Substantia nigra (tissue), 51 donors: ENCODE measurements at places on chromosomes 12 and 14.

DNA sequence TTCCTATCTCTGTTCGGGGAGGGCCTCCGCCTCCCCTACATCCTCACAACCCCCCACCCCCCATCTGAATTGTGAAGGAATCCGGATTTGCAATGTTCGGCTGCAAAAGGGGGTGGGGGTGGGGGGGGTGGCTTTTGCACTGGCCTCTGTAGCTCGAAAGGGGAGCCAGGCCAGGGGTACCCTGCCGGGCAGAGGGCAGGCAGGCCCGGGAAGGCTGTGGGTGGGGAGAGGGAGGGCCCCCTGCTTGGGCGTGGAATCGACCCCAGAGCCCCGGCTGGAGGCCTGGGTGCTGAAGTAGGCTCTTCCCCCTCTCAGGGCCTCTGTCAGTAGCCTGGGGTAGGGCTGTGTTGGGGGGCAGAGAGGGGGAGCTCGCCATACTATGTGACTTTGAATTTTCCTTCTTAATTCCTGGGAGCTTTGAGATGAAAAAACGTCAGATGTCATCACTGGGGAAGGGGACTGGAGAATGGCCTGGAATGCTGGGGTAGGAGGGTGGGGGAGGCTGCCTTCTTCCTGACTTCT is 1.1 kb downstream of the LRP1 start:
- no peak for DNase-seq

GRCh38 chr14:21494902-21495762 is 16.0 kb downstream of the METTL3 start:
- DNase-seq, result no peak

DNA sequence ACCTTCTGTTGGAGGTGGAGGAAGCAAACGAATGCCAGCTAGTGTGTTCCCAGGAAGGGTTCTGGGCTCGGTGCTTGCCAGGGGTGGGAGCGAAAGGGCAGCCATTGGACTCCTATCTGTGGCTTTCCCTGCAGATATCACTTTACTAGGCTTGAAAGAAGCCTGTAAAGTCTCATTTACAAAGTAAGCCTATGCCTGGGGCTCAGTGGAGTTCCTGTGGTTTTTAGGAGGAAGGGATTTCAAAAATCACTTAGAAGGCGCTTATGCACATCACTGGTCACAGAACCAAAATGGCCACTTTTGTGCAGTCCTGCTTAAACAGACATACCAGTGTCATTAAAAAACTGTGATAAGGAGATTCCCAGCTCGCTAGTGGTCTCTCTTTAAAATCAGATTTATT is 22.7 kb downstream of the CLMN start:
- DNase-seq, result no peak

DNA sequence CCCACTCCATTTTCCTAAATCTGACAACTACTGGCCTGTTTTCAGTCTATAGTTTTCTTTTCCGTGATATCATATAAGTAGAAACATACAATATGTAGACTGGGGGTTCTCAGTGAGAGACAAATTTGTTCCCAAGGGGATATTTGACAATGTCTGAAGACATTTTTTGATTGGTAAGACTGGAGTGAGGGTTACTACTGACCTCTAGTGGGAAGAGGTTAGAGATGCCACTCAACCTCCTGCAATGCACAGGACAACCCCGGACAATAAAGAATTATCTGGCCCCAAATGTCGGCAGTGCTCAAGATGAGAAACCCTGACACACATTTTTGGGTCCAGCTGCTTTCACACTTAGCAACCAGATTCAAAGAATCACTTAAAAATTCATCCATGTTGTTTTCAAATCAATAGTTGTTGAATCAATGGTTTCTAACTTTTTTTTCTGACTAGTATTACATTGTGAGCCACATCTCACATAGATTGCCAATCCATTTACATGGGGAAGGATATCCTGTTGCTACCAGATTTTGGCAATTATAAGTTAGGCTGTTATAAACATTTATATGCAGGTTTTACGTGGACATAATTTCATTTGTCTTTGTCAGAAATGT is 307.1 kb downstream of the RPL10L start:
- no peak for DNase-seq

DNA sequence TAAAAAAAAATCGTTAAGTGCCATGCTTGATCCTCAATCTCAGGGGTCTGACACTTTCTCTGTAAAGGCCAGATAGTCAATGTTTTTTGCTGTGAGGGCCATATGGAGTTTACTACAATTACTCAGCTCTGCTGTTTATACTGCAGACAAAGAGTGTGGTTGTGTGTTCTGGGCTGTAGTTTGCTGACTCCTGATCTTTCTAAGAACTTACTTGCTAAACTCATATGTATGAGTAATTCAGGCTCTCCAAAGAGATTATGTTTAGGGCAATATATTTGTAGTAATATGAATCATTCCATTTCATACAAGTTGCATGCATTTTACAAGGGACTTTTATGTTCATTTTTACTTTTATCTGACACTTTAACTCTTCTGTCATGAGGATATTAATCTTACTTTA is 188.2 kb downstream of the TMTC2 start:
- DNase-seq, result no peak

DNA sequence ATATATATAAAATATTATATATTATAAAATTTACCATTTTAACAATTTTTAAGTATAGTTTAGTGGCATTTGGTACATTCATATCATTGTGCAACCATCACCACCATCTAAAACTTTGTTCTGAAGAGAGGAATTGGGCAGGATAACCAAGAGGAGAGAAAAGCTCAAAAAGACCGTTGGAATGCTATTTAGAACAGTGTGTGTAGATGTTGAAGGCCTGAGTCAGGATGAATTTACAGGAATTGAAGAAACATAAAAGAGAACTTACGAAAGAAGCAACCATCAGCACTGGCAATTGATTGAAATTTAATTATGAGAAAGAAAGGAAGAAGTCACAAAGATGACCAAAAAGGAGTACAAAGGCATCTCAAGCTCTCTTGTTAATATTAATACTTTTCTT is 196.9 kb upstream of the PWP1 start:
- no peak for DNase-seq

DNA sequence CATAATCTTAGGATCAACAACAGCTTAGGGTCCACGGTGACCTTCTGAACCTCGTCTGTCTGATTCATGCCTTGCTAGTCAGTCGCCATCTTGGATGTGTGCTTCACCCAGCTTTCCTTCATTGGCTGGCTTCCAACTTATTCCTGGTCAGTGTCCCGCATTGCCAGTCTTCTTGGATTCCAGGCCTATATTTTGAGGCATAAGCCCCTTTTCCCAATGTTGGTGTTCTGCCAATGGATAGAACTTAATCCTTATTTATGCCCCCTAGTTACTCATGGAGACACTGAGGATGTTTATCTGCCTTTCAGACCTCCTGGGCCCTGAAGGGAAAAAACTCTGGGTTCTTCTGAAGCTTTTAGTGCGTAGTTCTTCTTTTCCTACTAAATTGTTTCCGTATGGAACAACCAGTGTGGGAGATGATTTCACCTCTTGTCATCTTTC is 5.8 kb downstream of the JDP2 start:
- DNase-seq, result no peak

GRCh38 chr12:27198036-27198435 is 46.0 kb upstream of the STK38L start:
- no peak for DNase-seq

DNA sequence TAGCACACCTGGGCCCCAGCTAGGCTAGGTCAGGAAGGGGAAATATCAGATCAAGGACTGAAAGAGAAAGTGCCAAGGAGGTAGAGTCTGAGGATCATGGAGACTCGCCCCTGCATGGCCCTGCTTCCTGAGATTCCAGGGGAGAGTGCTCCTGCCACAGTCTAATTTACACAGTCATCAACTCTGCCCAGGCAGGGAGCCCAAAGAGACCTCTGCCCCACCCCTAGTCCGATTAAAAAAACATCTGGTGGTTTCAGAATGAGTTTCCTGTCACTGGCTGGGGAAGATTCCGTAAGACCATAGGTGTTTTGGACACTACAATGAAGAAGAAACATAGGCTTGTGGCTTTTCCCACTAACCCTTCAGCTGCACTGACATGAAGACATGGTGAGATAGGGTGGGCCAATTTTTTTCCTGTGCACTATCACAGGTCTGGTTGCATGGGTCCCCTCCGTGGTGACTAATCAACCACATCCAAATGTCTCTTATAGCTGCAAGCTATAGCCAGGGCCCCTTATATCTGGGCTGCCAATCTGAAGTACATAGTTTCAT is 31.5 kb upstream of the GZMB start:
- no peak for DNase-seq

DNA sequence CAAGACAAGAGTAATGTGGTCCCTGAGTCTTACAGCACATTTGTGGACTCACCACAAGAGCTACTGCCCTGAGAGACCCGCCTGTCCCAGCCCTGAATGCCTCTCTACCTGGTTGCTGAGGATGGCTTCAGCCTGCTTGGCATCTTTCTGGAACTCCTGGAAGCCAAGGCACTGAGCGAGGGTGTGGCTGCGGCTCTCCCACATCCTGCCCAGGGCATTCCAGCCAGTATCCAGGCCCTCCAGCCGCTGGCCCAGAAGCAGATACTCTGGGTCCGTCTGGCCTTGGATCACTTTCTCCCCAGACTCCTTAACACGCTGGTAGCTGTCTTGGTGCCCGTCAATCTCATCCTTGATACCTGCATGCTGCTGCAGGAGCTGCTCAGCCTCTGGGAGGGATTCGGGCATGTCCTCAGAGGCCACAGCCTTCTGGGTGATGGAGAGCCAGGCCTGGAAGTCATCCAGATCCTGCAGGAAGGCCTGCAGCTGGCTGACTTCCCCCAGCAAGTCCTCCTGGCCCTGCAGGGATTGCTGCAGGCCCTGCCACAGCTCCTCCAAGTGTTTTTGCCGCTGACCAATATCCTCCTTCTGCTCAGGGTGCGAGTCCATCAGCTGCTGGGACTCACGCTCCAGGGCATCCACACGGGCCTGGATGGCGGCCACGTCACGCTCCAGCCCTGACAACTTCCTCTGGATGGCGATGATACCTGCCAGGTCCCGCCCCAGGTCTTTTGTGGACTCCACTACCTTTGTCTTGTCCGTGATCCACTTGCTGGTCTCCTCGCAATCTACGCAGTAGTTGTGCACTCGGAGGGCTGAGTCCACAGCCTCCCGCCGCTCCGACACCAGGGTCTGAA is 82.3 kb downstream of the PLEKHG3 start:
- DNase-seq, result no peak

- no peak for DNase-seq
These were observed 2.1 kb upstream of the TEDC1 start for GRCh38 chr14:105488781-105489541.

DNA sequence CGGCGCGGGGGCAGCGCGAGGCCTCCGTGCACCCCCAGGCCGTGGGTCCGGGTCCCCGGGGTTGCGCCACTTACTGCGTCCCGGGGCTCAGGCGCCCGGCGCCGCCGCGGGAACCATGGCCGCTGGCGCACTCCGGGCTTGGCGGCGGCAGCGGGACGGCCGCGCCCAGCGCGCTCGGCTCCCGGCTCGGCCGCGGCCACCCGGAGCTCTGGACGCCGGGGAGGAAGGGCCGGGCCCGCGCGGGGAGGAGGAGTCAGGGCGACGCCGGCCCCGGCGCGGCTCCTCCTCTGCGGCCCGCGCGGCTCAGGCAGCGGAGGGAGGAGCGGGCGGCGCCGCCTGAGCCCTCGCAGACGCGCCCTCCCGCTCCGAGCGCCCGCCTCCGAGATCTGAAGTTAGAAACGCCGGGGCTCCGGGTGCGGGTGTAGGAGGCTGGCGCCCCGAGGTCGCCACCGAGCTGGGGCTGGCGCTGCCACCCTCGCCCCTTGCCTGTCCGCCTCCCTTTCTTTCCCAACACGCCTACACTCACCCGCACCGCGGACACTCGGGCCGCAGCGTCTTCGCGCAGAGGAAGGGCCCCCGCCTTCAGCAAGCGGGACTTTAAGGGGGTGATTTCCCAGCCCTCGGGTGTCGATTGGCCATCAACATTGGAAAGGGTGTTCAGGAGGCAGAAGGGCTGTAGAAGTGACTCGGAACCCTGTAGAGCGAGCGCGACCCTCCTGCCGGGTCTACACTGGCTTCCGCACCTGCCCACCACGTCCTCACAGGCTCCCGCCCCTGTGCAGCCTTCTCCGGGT is at the start of gene NIN:
Gene NIN (minus strand): TSS at position 231 of the 794 bp plus-strand sequence. CDS start 9,106 bp downstream, outside the sequence.
- peak; percentile 51 for DNase-seq

- no peak for DNase-seq
These were observed 48.0 kb downstream of the DRAM1 start for GRCh38 chr12:101925361-101925760.

DNA sequence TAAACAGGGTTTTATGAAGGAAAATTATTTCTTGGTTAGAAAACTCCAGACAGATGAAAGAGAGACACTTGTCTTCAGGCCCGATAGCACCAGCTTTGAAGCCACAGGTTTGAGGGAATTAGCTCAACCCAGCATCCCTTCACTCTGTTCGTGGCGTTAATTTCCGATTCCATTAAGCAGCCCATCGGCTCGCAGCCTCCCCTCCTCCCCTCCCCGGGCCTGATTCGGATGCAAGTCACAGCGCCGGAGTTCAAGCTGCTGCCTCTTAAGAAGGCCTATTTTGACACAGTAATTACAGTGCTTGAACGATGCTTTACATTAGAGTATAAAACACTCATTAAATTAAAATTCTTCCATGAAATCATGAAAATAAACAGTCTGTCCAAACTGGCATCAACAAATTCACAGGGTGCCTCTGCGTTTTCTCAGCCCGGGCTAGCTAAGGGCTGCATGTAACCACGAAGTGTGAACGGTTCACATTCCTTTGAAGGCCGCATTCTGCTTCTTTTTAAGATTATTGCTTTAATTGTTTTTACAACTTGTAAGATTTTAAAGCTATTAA is 145.8 kb downstream of the DICER1 start:
- DNase-seq, result no peak

DNA sequence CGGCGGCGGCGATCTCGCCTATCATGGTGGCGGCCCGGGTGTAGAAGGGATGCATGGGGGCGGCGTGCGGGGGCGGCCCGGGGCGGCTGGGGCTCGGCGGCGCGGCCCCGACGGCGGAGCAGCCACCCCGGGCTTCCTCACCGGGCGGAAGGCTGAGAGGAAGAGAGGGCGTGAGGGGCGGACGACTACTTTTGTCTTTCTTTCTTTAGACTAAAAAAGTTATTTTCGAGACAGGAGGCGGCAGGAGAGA is 240 bp downstream of the BTG1 start:
- no peak for DNase-seq

- no peak for DNase-seq
These were observed 56.0 kb downstream of the FBXO34 start for GRCh38 chr14:55327179-55327578.

- peak; percentile 43 for DNase-seq
These were observed 84.6 kb upstream of the CPSF6 start for GRCh38 chr12:69154585-69155363.

DNA sequence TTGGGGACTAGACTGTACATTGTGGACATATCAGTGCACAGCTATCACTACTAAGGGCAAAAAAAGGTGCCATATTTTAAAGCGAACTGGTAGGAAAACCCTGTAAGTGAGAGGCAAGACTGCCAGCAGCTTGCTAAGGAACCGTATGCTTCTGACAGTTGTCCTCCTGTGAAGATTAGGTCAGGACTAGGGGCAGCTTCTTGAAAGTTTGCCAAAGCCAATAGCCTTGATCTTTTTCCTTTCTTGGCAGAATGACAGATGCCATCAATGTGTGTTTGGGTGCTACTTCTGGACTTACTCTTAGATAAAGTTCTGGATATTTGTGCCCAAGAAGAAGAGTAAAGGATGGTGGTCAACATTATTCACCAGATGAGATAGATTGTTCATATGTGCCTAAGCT is 7.4 kb downstream of the DAAM1 start:
- DNase-seq, result no peak
